Glutamatergic neuron (in vitro differentiated cells): ENCODE measurements at places on chromosomes 16 and 17.

- DNase-seq: peak; percentile 96
Observed at GRCh38 chr17:7213895-7214299, 5.7 kb downstream of the DLG4 start.

- DNase-seq: no peak
Observed at GRCh38 chr17:36791150-36791941, 145.9 kb upstream of the LHX1 start.

DNA sequence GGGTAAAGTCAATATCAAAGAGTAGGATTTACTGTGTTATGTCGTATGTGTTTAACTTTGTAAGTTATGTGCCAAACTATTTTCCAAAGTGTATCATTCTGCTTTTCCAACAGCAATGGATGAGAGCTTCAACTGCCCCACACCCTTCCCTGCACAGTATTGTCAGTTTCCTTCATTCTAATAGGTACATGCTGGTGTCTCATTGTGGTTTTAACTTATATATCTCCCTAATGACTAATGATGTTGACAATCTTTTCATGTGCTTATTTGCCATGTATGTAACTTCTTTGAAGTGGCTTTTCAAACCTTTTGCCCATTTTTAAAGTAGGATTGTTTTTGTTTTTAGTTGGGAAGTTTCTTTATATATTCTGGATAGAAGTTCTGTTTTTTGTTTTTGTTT is 3.8 kb downstream of the DDX19B start:
- DNase-seq: no peak

- no peak for DNase-seq
Observed at GRCh38 chr16:11117576-11118211, 138.3 kb downstream of the SOCS1 start.

DNA sequence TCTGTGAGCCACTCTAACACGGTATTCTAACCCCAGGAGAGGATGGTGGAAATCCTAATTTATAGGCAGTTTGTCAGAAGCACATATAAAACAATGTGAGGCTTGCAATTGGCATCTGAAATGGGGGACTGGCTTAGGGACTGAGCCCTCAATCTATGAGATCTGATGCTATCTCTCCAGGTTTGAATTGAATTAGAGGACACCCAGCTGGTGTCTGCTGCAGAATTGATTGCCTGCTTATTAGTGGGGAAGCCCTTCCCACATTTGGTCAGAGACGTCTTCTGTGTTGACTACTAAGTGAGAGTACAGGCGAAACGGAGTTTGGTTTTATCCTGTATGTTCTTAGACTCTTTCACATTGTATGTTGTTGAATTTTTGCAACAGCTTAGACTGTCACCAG is 13.6 kb upstream of the TMIGD1 start:
- no peak for DNase-seq
